Nephron progenitor cell (in vitro differentiated cells): ENCODE measurements at places on chromosomes 4 and X.

DNA sequence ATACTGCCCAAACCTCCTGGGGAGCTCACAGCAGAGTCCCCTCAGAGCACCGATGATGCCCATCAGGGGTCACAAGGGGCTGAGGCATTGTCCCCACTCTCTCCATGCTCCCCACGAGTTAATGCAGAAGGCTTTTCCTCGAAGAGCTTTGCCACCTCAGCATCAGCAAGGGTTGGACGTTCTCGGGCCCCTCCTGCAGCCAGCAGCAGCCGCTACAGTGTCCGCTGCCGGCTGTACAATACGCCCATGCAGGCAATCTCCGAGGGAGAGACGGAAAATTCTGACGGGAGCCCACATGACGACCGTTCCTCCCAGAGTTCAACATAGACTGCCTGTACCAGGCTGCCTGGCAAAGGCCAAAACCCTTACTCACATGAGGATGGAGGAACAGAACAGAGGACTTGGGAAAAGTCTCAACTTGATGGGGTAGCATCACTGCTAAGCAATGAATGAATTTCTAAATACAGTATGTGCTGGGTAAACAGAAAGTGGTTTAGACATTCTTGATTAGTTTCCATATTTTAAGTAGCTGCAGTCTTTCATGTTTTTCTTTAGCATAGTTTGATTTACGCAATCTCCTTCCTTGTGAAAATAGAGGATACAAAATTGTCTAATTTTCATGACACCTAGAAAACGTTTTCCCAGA is 5.0 kb upstream of the SCML1 start:
- no peak for DNase-seq

DNA sequence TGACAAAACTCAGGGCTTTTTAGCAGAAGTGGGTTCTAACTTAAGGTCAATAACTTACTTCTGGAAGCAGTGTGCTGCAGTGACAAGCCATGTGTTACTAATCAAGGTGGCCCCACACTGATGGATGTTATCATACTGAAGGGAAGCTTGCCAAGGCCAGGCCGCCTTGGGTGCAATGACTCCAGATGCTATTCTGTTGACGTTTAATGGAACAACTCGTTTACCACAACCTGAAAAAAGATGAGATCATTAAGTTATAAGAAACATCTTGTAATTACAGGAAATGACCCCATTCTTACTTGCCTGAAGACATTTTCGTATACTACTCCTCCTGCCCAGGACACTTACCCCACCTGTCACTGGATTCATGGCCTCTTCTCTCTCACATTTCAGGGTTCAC is 38.9 kb upstream of the TMPRSS11D start:
- DNase-seq = no peak

GRCh38 chr4:19531906-19532848 is 719.5 kb upstream of the SLIT2 start:
- no peak for DNase-seq

GRCh38 chrX:53481093-53481492 is 46.9 kb upstream of the HSD17B10 start:
- no peak for DNase-seq

- DNase-seq = no peak
Observed at GRCh38 chrX:87878926-87879325, 361.3 kb downstream of the KLHL4 start.
